Activated CD4-positive, alpha-beta T cell treated with anti-CD3 and anti-CD28 coated beads, Interleukin-2, amount 10 ng/mL, durations not matched to agents 7 days and 5 days (primary cell): ENCODE measurements at places on chromosomes 16 and 17. TPM values are rescaled to one million over a fixed set of nuclear protein-coding genes. Genes with fewer than 3 reads are reported as not detected.

- DNase-seq, result no peak
Observed at GRCh38 chr16:11183035-11183812, 72.8 kb downstream of the SOCS1 start.

DNA sequence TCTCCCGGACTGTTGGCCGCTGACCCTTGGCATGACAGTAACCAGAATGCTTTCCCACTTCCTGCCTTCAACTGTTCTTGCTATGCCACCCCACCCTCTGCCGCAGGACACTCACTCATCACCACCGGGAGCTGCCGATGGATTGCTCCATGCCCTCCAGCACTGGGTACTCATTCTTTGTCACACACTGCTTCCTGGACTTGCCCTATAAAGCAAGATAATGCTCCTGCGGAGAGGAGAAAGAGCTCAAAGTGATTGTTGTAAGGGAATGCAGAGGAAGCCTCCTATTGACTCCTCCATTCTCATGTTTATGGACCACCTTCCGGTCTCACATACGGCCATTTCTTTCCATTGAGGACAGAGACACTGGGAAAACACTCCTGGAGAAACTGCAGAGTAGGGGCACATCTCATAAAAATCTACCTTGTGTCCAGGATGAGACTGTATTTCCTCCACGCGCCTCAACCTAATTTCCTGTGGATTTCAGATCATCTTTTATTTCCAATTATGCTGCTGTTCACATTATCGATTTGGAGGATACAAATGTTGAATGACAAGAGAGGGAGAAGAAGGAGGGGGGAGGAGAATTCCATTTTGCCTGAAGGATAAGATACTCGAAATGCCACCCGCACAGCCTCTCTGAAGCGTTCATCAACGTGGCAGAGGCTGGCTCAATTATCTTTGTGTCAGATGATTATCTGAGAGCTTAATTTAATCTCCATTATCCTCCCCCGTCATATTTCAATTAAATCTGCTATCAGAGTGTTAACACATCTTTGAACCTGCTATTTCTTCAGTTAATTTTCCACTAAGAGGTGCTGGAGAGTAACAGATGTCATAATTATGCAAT is 486.1 kb upstream of the SALL1 start:
- DNase-seq, result no peak

DNA sequence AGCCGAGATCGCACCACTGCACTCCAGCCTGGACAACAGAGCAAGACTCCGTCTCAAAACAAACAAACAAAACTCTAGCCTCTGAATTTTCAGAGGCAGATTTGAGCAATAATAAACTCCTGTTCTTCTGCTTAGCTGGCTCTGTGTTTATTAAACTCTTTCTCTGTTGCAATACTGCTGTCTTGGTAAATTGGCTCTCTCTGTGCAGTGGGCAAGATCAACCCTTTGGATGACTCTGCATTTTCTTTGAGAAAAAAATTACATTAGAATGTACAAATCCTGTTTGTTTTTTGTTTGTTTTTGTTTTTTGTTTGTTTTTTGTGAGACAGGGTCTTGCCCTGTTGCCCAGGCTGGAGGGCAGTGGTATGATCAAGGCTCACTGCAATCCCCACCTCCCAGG is 75.8 kb upstream of the RPH3AL start:
- no peak for DNase-seq

DNA sequence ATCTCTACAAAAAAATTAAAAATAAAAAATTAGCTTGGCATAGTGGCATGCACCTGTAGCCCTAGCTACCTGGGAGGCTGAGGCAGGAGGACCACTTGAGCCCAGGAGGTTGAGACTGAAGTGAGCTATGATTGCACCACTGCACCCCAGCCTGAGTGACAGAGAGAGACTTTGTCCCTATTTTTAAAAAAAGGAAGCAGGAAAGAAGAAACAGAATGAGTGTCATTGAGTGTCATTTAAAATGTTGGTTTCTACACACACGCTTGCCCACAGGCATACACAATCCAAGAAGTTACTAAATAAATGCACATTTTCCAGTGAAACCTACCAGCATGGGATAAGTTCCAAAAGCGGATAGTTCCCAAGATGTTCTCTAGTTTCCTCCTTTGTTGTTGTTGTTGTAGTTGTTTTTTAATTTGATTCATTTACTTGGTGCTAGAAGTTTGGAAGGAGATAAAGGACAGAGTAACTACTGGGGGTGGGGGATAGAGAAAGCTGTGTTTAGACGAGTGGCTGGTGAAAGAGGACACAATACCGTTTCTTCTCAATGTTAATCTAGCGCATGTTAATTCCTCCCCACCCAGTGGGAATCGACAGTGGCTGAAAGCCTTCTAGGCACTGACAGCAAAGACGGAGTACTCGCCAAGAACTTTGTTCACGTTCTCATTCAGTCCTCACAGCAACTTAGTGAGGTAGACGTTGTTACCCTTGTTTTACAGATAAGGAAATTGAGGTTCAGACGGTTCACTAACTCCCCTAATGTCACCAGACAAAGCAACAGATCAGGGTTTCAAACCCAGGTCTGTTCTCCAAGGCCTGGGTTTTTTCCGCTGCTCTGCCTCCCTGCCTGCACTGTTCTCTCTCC is 17.3 kb downstream of the MRPS23 start:
- no peak for DNase-seq

- DNase-seq, result no peak
Observed at GRCh38 chr17:10087355-10087754, 111.1 kb downstream of the GAS7 start.

DNA sequence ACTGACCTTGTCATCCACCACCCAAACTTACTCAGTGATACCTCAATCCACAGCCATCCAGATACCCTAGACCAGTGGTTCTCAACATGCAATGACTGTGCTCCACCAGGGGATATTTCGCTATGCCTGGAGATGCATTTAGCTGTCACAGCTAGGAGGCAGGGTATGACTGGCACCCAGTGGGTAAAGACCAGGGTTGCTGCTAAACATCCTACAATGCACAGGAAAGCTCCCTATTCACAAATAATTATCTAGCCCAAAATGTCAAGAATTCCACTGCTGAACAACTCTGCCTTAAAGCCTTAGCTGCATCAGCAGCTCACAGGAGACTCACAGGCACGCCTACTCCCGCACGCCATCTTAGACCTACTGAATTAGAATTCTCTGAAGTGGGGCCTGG is 212.6 kb downstream of the GRIN2A start:
- DNase-seq, result no peak

DNA sequence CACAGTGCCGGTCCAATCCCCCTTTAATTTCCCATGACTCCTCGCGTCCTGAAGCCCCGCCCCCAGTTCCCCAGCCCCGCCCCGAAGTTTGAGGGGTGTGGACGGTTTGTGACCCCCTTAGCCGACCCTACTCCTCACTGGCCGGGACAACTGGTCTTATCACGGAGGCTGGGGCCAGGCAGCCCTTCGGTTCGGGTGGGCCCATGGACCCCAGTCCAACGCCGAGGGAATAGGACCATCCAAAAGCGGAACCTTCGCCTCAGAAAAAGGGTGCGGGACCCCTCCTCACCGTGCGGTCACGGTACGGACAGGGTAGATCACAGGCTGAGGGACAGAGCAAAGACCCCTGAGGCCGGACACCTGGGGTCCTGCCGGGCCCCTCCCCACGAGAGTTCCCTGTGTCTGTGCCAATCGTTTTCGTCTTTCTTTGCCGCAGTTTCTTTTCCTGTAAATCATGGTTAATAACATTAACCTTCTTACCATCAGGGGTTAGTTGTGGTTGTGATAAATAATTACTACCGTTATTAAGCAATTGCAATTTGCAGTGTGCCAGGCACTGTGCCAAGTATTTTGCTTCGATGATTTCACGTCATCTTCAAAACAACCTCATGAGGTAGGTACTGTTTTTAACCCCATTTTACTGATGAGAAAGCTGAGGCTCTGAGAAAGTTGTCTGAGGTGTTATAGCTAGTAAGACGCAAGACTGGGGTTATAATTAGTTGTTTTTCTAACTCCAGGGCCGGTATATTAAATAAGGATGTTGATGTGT is 543 bp downstream of the TMUB2 start:
- peak; percentile 36 for DNase-seq

- DNase-seq, result no peak
Observed at GRCh38 chr17:75475851-75476250, 19.4 kb downstream of the TMEM94 start.

DNA sequence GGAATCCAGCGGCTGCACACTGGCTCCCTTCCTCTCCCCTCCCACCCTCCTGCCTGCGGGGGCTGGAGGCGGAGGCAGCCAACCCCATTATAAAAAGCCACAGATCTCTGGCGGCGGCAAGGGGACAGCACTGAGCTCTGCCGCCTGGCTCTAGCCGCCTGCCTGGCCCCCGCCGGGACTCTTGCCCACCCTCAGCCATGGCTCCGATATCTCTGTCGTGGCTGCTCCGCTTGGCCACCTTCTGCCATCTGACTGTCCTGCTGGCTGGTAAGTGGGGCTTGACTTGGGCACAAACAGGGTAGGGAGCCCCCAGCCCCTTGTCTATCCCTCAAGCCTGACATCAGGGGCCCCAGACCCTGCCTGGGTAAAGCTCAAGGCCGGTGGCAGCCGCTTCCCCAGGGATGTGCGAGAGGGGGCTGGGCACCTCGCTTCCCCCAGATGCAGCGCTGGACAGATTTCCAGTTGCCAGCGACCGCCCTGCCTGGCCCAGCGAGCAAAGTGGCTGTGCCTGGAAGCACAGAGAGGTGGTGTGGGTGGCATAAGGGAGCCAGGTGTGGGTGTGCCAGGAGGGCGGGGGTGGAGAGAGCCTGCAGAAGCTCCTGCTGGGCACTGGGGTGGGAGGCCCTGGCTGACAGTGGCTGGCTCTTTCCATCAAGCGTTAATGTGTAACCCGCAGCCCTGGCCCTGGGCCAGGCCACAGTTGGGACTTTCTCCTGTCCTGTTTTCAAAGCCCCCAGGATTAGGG is at the start of gene CX3CL1:
TSS of gene CX3CL1 (plus strand) at position 119 of the 745 bp plus-strand sequence. CDS start at position 198, 79 bp downstream.
- no peak for DNase-seq

DNA sequence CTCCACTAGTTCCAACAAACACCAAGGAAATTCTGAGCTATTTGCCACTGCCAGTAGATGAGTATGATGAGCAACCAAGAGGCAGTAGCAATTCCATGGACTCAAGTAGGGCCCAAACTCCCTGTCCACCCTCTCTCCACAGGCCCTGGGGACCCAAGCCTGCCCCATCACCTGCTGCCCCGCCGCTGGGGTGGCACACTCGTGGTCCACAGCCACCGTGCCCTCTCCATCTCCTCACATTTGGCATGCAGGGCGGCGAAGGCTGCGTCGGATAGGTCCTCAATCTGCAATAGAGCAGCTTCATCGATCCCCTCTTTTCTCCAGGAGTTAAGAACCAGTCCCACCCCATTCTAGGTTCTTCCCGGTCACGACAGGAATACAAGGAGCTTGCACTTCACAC is 33.9 kb downstream of the STH start:
- no peak for DNase-seq

GRCh38 chr17:12812877-12813276 is 23.6 kb downstream of the ARHGAP44 start:
- no peak for DNase-seq

- peak; percentile 49 for DNase-seq
Observed at GRCh38 chr17:35170968-35171771, 23.0 kb downstream of the SLC35G3 start.

- DNase-seq, result no peak
Observed at GRCh38 chr16:1032607-1033006, 39.9 kb upstream of the SSTR5 start.

DNA sequence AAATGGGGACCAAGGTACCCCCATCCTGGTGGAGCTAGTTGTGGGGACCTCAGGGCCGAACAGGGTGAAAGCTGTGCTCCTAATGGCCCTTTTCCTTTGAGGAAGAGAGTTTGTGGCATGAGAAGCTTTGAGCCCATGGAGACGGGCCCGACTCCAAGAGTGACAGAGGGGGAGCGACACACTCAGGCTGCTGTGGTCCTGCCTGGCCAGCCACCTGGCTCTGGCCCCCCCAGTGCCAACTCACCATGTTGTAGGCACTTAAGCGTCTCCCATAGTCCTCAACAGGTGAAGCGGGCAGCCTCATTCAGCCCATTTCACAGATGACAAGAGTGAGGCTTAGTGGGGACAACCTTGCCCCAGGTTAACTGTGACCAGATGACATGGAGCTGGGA is 1.6 kb downstream of the IL21R start:
- DNase-seq, result no peak

DNA sequence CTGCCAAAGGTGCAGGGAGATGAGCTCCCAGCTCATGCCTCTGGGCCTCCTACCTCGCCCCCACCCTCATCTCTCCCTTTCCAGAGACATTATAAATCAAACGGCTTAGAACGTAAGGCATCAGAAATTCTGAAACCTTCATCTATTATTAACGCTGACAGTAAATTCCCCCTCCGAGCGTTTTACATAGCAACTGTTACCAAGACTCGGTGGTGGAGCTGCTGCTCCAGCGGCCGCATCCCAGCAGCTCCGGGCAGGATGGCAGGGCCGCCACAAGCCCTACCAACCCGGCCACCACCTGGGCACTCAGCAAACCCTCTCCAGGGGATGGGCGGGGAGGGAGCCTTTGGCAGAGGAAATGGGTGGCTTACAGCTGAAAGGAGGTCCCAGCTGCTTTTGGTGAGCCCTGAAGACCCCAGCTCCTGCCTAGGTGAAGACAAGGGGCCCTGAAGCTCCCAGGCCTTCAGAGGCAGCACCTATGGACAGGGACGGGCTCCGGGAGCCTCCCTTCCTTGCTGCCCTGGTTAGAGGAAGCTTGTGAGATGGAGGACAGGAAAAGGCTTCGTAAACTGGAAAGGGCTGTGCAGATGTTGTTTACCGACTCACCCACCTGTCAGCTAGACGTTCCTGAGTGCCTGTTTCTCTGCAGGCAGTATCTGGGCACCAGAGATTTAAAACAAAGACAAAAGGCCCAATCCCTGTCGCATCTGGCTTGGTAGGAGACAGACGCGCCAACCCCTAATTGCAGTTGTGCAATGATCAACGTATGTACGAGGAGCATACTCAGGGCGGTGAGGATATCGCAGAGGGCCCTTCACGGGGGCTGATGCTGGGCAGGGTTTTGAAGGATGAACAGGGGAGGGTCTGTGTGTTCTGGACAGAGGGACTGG is 76.9 kb downstream of the RAI1 start:
- DNase-seq, result no peak

- no peak for DNase-seq
Observed at GRCh38 chr17:77933777-77934398, 24.6 kb upstream of the TNRC6C start.

PPP1R1B gene
- total RNA-seq, result not detected

HBA2 gene
- not detected for total RNA-seq

CXCL16 gene
- 1.6 TPM for total RNA-seq

GPR142 gene
- not detected for total RNA-seq

KREMEN2 gene
- total RNA-seq, result 0.08 TPM

ANKS3 gene
- 12.4 TPM for total RNA-seq

SLC22A31 gene
- 1.8 TPM for total RNA-seq

NSF gene
- total RNA-seq, result 49.4 TPM

SOX15 gene
- 0.57 TPM for total RNA-seq

TM4SF5 gene
- not detected for total RNA-seq

NHLRC4 gene
- 1.9 TPM for total RNA-seq

MC1R gene
- total RNA-seq, result 5.0 TPM

CCL17 gene
- 0.42 TPM for total RNA-seq

CCL7 gene
- not detected for total RNA-seq
